ENCODE measurements at places on chromosomes 5 and 9.

GRCh38 chr5:58085800-58086199 lies 374.1 kb downstream of the PLK2 start:
- H3K4me1 ChIP-seq, result no peaks in the 10 kb centered on the region
- no peaks in the 10 kb centered on the region for H3K27me3 ChIP-seq
- no peak overlapping the region for H3K4me3 ChIP-seq
- no peak overlapping the region for H3K27ac ChIP-seq

DNA sequence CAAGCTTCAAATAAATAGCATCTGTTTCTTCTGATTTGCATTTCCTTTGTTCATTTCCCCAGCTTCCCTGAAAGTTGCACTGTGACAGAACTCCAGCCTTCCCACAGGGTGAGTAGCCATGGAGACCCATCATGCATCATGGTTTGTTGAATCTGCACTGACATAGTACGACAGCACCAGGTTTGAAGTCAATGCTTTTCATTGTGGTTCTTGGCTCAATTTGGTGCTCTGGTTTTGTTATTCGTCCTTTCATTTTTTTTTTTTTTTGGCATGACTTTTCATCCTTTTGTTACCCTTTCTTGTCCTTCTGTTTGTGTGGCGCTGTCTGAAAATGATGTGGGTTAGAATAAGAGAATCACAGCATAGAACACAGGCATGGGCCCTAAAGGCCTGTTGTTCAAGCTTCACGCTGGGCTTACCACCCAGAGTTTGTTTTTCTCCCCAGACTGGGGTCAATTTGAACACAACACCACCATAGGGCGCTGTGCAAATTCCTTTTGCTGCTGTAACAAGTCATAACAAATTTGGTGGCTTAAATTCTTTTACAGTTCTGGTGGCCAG lies 206.2 kb upstream of the CDH10 start:
- H3K27me3 ChIP-seq, result no peaks in the 10 kb centered on the region
- no peak for DNase-seq
- H3K27ac ChIP-seq, result no peak overlapping the region
- no peaks in the 10 kb centered on the region for H3K4me1 ChIP-seq

DNA sequence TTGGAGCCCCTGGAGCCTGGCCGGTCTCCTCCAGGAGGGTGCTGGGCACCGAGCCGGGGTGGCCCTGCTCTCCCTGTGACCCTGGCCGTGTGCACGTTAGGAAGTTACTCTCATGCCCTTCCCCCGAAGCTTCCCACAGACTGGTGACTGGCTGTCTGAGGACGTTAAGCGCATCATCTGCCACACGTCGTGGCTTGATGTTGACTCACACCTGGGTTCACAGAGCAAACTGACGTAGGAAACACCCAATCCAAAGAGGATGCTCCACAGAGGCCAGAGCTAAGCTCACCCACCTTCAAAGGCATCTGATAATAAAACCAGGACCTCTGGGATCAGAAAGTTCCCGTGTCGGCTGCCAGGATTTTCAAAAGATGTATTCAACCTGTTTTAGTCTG lies 152.9 kb upstream of the PHYKPL start:
- H3K36me3 ChIP-seq, result no peaks in the 10 kb centered on the region
- DNase-seq, result peak; percentile 13
- no peak overlapping the region for H3K27ac ChIP-seq
- peaks cover 6% of the 10 kb centered on the region for H3K4me1 ChIP-seq

DNA sequence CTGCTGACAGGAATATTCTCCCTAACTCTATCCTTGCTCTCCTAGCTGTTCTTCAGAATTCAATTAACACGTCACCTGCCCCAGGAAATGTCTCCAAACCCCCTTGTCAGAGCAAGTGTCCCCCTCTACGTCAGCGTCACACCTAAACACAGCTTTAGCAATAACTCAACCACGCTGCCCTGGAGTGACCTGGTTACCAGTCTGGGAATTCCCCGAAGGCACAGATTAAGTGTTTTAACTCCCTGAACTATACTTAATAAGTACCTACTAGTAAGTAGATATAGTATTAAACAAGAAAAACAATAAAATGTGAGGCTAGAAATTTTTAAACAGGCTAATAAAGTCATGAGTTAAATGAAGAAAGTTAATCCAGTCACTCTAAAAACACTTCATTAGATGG lies 78.4 kb downstream of the FANCC start:
- H3K4me1 ChIP-seq, result no peaks in the 10 kb centered on the region
- H3K4me3 ChIP-seq, result no peak overlapping the region
- peaks cover 5% of the 10 kb centered on the region for H3K36me3 ChIP-seq

DNA sequence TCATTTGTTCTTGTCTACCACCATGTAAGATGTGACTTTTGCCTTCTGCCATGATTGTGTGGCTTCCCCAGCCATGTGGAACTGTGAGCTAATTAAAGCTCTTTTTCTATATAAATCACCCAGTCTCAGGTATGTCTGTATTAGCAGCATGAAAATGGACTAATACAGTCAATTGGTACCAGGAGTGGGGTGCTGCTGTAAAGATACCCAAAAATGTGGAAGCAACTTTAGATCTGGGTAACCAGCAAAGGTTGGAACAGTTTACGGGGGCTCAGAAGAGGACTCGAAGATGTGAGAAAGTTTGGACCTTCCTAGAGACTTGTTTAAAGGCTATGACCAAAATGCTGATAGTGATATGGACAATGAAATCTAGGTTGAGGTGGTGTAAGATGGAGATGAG lies 488.9 kb downstream of the ISL1 start:
- DNase-seq, result no peak
- no peaks in the 10 kb centered on the region for H3K4me1 ChIP-seq
- no peak overlapping the region for H3K4me3 ChIP-seq

DNA sequence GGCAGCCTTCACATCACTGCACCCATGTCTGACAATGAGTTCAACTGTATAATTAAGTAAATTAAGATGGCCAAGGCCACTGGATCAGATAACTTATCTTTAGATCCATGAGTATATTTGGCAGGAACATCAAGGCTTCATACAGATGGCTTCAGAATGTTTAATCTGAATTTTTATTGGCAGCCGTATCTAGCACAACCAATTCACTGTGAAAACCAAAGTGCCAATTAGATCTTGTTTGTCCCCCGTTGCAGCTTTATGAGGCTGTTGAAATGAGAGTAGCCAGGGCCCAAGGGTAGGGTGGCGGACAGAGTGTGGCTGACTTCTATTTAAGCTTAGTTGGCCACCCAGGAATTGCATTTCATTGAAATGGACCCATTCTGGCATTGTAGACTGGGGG lies 137.7 kb downstream of the SYK start:
- no peak overlapping the region for H3K4me3 ChIP-seq
- H3K36me3 ChIP-seq, result no peaks in the 10 kb centered on the region
- DNase-seq, result no peak
- H3K27me3 ChIP-seq, result no peaks in the 10 kb centered on the region

DNA sequence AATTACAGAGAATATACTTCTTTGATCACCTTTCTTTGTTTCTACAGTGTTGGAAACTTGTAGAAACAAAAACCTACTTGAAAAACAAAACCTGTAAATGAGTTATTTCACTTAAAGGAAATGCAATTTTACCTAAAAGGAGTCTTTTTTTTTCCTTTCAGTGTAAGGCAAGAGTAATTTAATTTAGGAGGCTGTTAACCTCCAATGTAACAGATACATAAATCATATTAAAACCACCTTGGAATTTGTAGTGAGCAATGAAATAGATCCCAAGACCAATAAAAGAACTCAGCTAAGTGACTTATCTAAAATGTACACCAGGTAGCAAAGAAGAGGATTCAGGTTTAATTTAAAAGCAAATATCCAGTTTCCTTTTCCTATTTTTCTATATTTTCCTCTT lies 524.8 kb downstream of the CSNK1G3 start:
- no peaks in the 10 kb centered on the region for H3K36me3 ChIP-seq
- DNase-seq, result no peak
- H3K4me3 ChIP-seq, result no peak overlapping the region
- H3K27me3 ChIP-seq, result no peaks in the 10 kb centered on the region
- no peaks in the 10 kb centered on the region for H3K4me1 ChIP-seq

GRCh38 chr9:98318041-98318790 lies 62.8 kb upstream of the TBC1D2 start:
- peaks cover 4% of the 10 kb centered on the region for H3K4me1 ChIP-seq
- H3K27ac ChIP-seq, result no peak overlapping the region
- H3K27me3 ChIP-seq, result no peaks in the 10 kb centered on the region
- DNase-seq, result no peak

GRCh38 chr9:114169029-114169951 lies 14.0 kb downstream of the COL27A1 start:
- peaks cover 15% of the 10 kb centered on the region for H3K4me1 ChIP-seq
- no peak overlapping the region for H3K4me3 ChIP-seq
- H3K27ac ChIP-seq, result no peak overlapping the region
- no peak for DNase-seq
- no peaks in the 10 kb centered on the region for H3K27me3 ChIP-seq
- H3K36me3 ChIP-seq, result peaks cover 6% of the 10 kb centered on the region

DNA sequence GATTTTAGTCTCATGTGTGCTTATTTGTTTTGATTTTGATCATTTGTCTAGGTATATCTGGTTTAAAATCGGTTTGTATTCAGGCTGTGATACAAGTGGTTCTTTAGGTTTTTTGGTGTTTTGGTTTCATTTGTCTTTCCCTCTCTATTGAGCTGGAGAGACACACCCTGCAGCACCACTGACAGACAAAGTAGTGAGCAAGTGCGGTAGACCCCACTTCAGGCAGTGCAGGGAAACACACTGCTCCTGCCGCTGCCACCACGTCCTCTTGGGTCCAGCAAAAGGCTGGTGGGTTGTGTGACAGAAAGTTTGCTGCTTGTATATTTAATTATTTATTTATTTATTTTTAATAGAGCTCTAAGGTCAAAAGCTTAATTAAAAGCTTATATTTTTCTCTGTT lies 801.0 kb downstream of the NR2F1-AS1 start:
- no peak overlapping the region for H3K4me3 ChIP-seq
- H3K36me3 ChIP-seq, result no peaks in the 10 kb centered on the region
- no peaks in the 10 kb centered on the region for H3K4me1 ChIP-seq
- DNase-seq, result no peak
- H3K27me3 ChIP-seq, result no peaks in the 10 kb centered on the region

GRCh38 chr9:123957168-123957721 lies 27.3 kb upstream of the DENND1A start:
- no peaks in the 10 kb centered on the region for H3K36me3 ChIP-seq
- H3K4me1 ChIP-seq, result no peaks in the 10 kb centered on the region
- DNase-seq, result no peak
- H3K27me3 ChIP-seq, result peaks cover 23% of the 10 kb centered on the region

- H3K4me1 ChIP-seq, result no peaks in the 10 kb centered on the region
- no peaks in the 10 kb centered on the region for H3K36me3 ChIP-seq
- no peak overlapping the region for H3K27ac ChIP-seq
These were observed 134.0 kb downstream of the IRX1 start for GRCh38 chr5:3729631-3730030.

- DNase-seq, result no peak
- H3K4me3 ChIP-seq, result no peak overlapping the region
- no peaks in the 10 kb centered on the region for H3K36me3 ChIP-seq
- no peak overlapping the region for H3K27ac ChIP-seq
These were observed 162.6 kb downstream of the SMC2 start for GRCh38 chr9:104256696-104257062.

- no peak overlapping the region for H3K27ac ChIP-seq
- H3K4me3 ChIP-seq, result no peak overlapping the region
- DNase-seq, result no peak
- no peaks in the 10 kb centered on the region for H3K4me1 ChIP-seq
- H3K36me3 ChIP-seq, result no peaks in the 10 kb centered on the region
- no peaks in the 10 kb centered on the region for H3K27me3 ChIP-seq
These were observed 1304.4 kb downstream of the MAT2B start for GRCh38 chr5:164809821-164810220.

- no peak overlapping the region for H3K27ac ChIP-seq
- H3K36me3 ChIP-seq, result no peaks in the 10 kb centered on the region
- H3K4me1 ChIP-seq, result no peaks in the 10 kb centered on the region
- peaks cover 20% of the 10 kb centered on the region for H3K27me3 ChIP-seq
- DNase-seq, result no peak
These were observed 187.4 kb downstream of the PAX5 start for GRCh38 chr9:36846621-36847020.
